Kidney epithelial cell (primary cell): ENCODE measurements at places on chromosomes 7 and 10. TPM values are rescaled to one million over a fixed set of nuclear protein-coding genes. Genes with fewer than 3 reads are reported as not detected.

DNA sequence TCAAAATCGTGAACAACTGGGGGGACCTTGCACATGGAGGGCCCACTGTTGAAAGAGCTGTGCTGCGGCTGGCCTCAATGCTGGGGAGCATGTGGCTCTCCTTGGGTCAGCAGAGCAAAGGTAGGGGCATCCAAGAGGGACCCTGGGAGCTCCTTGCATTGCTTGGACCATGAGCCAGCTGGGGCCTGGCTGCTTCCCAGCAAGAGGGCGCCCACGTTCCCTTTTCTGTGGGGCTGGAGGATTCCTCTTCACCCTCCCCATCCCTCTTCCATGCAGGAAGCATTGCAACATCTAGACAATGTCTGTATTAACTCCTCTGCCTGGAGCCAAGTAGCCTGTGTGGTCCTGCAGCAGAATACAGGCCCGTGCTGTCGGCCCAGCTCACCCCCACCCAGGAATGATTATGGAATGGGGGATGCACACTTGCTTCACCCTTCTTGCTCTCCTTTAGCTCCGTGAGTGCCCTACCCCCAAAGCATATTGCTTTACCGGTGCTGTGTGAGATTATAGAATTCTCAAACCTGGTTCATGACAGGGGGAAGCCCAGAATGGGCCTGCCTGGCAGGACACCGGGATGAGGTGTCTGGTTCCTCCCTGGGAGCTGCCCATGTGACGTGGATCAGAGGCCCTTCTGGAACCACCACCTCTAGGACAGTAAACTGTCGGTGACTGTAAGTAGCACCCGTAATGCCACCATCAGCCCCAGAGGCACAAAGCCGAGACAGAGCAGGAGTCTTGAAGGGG lies 61.9 kb downstream of the SYPL1 start:
- DNase-seq: no peak

DNA sequence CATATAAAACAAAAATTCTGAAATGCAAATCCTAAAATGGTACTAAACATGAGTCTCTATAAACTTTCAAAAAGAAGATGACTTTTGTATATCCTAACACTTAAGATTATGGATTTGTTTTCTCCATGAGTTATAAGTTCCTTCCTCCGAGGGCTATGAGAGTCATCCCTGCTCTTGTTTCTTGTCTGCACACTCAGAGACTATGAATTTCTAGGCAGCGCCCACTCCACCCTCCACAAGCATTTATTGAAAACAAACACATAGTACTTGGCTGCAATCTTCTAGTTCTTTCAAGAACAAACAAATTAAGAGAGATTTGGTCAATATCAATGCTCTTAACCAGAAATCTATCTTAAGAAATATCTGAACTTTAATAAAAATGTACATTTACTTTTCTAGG lies 211.7 kb downstream of the DKK1 start:
- DNase-seq: no peak

DNA sequence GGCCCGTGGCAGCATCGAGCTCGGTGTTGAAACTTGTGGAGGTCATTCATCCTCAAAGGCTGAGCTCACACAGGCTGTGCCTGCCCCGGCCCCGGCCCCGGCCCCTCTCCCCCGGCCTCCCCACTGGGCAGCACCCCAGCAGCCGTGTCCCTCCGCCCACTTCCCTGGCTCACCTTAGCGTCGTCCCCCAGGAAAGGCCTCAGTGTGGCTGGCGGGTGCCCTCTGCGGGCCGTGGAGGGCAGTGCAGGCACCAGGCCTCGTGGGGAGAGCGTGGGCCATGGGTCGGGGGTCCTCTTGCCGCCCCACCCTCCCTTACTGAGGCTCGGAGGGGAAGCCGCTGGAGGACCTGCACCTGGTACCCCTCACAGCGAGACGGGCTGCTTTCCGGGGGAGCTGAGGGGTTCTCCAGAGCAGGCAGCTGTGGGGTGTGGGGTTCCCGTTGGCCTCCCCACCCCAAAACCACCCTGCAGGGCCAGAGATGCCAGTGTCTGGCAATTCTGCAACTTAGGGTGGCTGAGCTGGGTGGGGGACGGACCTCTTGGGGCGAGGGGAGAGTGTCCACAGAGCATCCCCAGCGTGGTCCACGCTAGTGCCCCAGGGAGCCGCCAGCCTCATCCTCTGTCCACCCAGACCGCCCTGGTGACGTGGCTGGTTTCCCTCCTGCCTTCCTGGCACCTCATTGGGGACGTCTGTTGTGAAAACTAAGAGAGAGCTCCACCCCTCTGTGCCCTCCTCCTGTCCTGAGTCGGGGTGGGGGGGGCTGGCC lies 44.2 kb upstream of the DPYSL4 start:
- DNase-seq: no peak

GRCh38 chr7:22787951-22788350 lies 34.7 kb downstream of the TOMM7 start:
- DNase-seq: no peak

DNA sequence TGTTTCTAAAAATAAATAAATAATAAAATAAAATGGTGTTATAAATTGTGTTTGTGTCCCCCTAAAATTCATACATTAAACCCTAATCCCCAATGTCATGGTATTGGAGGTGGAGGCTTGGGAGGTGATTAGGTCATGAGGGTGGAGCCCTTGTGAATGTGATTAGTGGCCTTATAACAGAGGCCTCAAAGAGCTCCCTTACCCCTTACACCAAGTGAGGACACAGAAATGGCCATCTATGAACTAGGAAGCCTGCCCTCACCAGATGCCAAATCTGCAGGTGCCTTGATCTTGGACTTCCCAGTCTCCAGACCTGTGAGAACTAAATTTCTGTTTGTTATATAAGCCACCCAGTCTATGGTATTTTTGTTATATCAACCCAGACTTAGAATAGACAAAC lies 738.7 kb downstream of the PARD3 start:
- no peak for DNase-seq

GRCh38 chr7:55019191-55019690 lies 424 bp downstream of the EGFR start:
- DNase-seq: no peak

- no peak for DNase-seq
Observed at GRCh38 chr10:61975391-61975932, 74.0 kb downstream of the ARID5B start.

DNA sequence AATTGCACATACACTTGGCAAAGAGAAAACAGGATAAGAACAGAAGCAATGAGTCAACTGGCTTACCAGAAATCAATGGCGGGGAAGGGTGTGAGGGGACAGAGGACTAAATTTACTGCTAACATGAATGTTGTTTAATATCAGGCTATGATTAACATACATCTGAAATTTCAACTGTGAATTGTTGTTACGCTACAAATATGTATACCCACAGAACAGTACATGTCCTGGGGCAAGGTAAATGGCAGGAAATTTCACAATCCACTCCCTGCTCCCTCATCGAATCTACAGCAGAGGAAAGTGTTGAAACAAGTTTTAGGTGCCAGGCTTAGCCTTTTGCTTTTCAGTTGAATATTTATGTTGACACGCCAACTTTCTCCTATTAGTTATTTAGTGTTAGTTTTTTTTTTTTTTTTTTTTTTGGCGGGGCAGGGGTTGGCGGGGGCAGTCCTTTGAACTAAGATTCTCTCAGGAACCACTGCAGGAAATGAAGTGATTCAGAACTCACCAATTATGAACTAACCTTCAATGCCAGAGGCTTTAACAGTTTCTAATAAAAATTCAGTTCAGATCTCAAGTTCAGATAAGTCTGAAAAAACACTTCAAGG lies 99.0 kb downstream of the UBE2H start:
- DNase-seq: no peak

DNA sequence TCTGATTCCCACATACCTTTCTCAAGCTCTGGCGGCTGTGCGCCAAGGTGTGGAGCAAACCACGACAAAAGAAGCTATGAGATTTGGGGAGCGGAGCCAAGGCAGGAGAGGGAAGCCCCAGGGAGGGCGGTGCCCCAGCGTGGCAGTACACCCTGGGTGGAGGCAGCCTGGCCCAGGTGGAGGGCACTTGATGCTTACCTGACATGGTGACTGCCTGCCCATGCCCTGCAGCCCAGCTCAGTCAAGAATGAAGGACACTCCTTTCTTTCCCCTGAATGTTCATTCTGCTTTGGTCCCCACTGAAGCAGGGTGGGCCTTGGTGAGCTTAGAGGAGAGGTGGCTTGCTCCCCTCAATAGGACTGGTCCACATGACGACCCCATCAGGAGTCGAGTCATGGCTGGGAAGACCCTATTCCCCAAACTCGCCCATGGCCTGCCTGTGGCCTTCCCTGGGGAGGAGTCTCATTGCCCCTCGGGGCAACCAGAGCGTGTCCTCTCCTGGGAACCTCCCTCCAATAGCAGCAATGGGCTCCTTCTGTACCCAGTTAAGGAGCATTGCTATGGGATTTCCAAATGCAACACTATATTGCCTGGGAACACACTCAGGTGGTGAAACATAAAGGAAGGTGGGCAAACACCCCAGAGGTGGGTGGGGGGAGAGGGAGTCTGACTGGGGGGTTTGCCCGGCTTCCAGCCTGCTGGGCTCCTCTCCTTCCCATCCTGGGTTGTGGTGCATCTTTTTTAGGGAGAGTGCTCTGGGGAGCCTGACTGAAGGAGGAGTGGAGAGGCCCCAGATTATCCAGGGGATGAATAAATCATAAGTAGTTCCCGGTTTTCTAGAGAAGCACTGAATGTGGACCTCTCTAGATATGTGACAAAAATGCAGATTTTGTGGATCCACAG lies 22.7 kb downstream of the RAMP3 start:
- no peak for DNase-seq

DNA sequence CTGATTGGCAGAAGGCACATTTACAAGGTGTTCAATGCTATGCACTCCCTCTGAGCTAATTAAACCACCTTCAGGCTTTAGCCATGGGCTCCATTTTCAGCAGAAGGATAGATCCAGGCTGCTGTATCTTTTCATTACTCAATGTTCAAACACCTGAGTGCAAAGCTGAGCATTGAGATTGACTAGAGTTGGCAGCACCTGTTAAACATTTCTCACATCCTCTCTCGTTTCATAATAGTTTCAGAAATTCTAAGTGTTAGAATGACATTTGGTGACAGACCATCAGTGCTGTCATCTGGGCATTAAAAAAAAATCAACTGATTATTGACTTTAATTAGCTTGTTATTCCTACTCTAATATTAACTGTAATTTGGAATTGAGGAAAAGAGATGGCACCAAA lies 187.1 kb upstream of the SEMA3E start:
- no peak for DNase-seq

DNA sequence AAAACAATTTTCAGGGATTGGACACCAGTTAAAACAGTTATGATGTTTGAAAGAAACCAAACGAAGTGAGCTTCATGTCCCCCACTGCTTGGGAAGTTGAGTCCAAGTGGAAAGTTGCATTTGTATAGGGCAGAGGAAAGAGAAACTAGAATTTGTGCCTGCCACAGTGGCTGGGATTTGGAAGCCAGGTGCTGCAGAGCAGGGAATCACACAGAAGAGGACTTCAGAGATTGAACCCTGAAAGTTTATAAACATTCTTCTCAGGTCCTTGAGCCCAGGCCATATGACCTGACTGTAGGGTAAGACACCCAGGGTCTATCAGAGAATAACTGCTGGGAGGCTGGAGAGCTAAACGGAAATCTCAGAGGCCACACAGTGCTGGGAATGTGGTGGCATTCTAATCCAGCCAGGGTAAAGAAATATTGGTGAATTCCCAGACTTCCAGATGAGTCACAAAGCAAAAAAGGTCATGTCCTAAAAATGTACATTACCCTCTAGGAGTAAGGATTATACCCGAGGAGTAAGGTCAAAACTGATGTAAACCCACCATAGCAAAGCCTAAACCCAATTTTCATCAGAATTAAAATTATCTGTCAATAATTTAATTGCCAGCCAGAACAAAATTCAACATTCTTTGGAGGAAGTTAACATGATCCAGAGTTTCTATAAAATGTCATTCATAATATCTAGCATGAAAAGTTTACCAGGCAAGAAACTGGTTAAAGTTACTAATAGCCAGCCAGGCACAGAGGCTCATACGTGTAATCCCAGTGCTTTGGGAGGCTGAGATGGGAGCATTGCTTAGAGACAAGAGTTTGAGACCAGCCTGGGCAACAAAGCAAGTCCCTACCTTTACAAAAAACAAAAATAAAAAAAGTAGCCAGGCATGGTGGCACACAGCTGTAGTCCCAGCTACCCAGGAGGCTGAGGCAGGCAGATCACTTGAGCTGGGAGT lies 31.2 kb downstream of the TOMM7 start:
- DNase-seq: no peak

DNA sequence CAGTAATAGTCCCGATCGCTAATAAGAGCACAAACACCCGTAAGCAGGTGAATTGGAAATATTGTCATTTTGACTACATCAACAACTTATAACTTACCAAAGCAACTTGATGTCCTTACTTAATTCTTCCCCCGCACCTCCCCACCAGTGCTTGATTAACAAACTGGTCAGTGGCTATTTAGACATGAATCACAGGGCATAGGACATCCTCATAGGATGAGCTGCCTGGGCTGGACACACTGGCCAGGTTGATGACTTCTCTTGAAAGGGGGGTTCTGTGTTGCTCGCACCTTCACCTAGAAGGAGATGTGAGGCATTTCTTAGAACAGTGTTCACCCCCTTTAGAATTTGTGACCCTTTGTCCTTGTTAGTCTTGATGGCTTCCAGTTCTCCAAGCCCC lies 163.2 kb downstream of the TCF7L2 start:
- no peak for DNase-seq

DNA sequence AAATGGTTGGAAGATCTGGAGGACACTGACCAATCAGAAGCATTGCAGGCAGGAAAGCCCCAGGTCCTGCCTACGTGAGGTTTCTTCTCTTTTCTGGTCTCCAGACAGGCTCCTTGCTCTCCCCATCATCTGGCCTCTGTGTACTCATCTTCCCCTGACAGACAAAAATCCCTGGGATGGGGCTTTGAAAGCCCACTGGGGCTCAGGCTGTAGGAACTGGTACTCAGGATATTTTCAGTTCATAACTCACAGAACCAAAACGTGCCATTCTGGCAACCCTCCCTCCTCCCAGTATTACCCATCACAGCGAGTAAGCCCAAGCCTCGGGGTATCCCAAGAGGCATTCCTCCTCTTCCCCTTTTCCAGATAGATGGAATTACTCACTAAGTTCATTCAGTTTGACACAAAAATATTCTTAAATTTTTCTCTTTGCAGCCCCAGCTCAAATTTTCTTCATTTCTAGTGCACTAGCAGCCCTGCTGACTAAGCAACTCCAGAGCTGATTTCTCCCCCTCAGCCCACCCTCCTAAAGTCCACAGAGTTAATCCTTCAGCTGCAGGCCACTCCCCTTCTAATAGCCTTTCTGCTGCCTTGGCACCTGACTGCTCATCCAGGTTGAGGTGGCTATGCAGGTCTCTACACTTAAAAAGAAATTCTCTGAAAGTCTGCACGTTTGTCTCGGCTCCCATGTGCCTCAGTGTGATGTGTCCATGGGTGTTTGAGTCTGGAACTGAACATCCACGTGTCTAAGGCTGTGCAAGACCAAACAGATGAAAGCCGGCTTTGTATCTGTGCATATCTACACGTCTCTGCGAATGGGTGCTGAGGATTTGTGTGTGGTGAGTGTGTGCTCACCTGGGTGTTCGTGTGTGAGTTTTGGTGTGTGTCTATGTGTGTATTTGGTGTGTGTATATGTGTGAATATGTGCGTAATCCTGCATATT lies 331.4 kb downstream of the CCSER2 start:
- no peak for DNase-seq

Gene ZNF485
- total RNA-seq: 4.0 and 5.4 TPM in 2 replicates

Gene SPDYE16
- not detected in 2 replicates for total RNA-seq

Gene DYNC1I1
- 0.08 and 0.14 TPM in 2 replicates for total RNA-seq

Gene AGMO
- 0.04 TPM in 1 of 2 replicates, not detected in the other for total RNA-seq
